ENCODE measurements at places on chromosomes 16 and 17.

GRCh38 chr16:71520550-71520949 is 5.7 kb upstream of the CHST4 start:
- H3K4me1 ChIP-seq = no peaks in the 10 kb centered on the region
- no peak overlapping the region for H3K4me3 ChIP-seq
- no peak for DNase-seq
- no peaks in the 10 kb centered on the region for H3K36me3 ChIP-seq

DNA sequence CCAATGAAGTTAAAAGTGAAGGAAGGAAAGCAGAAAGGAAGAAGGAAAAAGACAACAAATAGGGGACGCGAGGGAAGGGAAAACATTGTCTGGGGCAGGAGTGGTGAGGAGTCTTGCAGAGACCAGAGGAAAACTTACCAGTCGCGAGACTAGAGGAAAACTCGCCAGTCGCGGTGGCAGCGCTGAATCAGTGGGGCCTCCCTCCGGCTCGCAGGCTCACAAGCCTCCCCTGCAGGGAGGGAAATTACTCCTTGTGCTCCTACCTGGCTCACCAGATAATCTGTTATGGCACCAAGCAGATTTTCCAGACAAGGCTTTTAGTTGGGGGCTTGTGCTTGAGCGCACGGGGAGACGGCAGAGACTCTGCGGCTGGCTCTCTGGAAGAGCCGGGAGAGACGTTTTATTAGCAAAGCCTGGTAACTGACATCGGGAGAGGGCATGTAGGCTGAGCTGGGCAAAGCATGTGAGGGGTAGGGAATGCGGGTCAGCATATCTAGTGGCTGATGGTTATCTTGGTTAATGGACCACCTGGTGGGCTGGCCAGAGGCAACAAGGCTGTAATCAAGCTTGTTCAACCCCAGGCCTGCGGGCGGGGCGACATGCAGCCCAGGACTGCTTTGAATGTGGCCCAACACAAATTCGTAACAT is 37.1 kb downstream of the LCMT1 start:
- no peaks in the 10 kb centered on the region for H3K27me3 ChIP-seq
- no peak for DNase-seq
- H3K27ac ChIP-seq = no peak overlapping the region
- no peak overlapping the region for H3K4me3 ChIP-seq
- no peaks in the 10 kb centered on the region for H3K4me1 ChIP-seq

GRCh38 chr17:79749156-79749815 is 18.5 kb downstream of the ENPP7 start:
- H3K27ac ChIP-seq = no peak overlapping the region
- H3K27me3 ChIP-seq = peaks cover 72% of the 10 kb centered on the region
- H3K4me1 ChIP-seq = peaks cover 16% of the 10 kb centered on the region
- H3K36me3 ChIP-seq = peaks cover 5% of the 10 kb centered on the region
- H3K4me3 ChIP-seq = no peak overlapping the region

- DNase-seq = no peak
- no peak overlapping the region for H3K4me3 ChIP-seq
- peaks cover 6% of the 10 kb centered on the region for H3K27me3 ChIP-seq
- no peak overlapping the region for H3K27ac ChIP-seq
These were observed 10.1 kb downstream of the TBC1D26 start for GRCh38 chr17:15742051-15742795.

DNA sequence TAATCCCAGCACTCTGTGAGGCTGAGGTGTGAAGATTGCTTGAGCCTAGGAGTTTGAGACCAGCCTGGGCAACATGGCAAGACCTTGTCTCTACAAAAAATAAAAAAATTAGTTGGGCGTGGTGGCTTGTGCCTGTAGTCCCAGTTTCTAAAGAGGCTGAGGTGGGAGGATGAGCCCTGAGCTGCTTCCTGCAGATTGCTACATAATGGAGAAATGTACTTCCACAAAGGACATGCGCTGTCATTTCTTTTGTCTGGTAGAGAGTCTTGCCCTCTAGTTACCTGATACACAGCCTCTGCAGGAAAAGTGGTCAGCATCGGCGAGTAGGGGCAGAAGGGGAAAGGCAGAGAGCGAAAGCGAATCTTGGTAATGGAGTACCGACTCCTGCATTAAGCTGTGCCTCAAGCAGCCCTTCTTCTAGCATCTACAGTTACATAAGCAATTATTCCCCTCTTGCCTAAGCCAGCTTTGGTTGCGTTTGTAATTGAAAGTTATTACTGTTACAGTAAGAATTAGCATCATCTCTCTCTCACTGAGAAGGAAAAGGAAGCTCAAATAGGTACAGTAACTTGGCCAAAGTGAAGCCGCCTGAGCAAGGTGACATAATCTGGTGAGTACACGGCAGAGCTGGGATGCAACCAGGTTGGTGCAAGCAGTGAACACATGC is 18.5 kb upstream of the GGA2 start:
- no peak overlapping the region for H3K4me3 ChIP-seq
- DNase-seq = no peak
- H3K27ac ChIP-seq = no peak overlapping the region
- H3K36me3 ChIP-seq = peaks cover 41% of the 10 kb centered on the region
- no peaks in the 10 kb centered on the region for H3K27me3 ChIP-seq

DNA sequence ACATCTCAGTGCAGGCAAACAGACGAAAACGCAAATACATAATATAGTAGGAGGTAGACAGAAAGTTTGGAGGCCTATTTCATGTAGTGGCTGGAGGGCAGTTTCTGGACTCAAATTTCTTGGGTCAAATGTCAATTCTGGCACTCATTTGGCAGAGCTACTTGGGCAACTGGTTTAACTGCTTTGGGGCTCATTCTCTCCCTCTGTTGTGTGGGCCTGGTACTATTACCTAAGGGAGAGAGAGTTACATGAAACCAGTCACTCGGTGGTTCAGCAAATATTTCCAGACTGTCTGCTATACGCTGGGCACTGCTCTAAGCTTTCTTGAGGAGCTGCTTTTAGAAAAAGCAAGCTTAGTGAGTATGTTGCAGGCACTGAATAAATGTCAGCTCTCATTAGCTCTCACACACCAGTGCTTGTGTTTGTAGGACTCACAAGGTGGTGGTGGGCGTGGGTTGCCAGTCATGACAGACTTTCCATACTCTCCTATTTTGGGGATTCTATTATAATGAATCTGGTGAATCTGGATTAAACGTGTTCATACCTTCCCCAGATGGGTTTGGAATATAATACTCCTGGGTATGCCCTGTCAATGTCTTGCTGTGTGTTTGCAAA is 1.8 kb upstream of the SHISA9 start:
- H3K4me3 ChIP-seq = no peak overlapping the region
- H3K36me3 ChIP-seq = no peaks in the 10 kb centered on the region
- DNase-seq = no peak

DNA sequence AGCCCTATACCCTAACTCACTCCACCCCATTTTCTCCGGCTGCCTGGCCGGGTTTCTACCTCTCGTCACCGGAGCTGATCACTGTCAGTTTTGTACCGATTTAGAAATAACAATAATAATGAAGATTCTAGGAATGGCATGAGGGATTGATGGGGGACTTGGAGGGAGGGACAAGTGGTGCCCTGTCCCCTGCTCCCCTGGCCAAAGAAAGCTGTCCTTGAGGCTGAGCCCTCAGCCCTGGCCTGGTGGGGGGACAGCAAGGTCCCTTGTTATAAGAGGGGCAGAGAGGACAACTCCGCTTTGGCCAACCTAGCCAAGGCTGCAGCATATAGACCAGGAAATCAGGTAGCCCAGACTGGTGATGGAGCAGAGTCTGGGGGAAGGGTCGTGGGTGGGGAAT is 10.5 kb downstream of the GAS2L2 start:
- no peak overlapping the region for H3K4me3 ChIP-seq
- H3K4me1 ChIP-seq = no peaks in the 10 kb centered on the region
- peaks cover 77% of the 10 kb centered on the region for H3K27me3 ChIP-seq
- no peak for DNase-seq

Measured in effector memory CD8-positive, alpha-beta T cell (primary cell).